ENCODE measurements at places on chromosomes 4 and X. TPM values are rescaled to one million over a fixed set of nuclear protein-coding genes. Genes with fewer than 3 reads are reported as not detected.

GRCh38 chrX:115949900-115950822 lies 220.4 kb upstream of the AGTR2 start:
- H3K4me1 ChIP-seq, result no peaks in the 10 kb centered on the region
- no peak overlapping the region for H3K4me3 ChIP-seq
- no peak for DNase-seq
- H3K27me3 ChIP-seq, result no peaks in the 10 kb centered on the region

GRCh38 chrX:39749135-39749534 lies 348.6 kb downstream of the BCOR start:
- no peaks in the 10 kb centered on the region for H3K36me3 ChIP-seq
- no peak overlapping the region for H3K27ac ChIP-seq
- H3K4me1 ChIP-seq, result peaks cover 3% of the 10 kb centered on the region
- no peak overlapping the region for H3K4me3 ChIP-seq

DNA sequence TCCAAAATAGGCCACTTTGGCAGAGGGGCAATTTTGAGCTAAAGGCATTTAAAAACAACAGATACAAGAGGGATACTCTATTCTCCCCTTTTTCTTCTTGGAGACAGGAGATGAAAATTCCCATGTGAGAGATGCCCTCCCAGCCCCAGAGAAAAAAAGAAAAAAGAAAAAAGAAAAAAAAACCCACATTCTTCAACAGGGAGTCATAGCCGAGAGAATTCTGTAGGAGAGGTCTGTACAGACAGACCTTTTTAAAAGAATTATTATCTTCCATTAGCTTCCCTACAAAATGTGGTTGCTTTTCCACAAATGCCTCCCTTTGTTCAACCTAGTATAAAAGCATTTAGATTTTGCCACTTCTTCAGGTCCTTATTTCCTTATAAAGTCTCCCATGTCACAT lies 89.9 kb downstream of the SPCS3 start:
- H3K4me1 ChIP-seq, result no peaks in the 10 kb centered on the region
- H3K27me3 ChIP-seq, result no peaks in the 10 kb centered on the region
- DNase-seq, result no peak
- H3K4me3 ChIP-seq, result no peak overlapping the region
- no peak overlapping the region for H3K27ac ChIP-seq

DNA sequence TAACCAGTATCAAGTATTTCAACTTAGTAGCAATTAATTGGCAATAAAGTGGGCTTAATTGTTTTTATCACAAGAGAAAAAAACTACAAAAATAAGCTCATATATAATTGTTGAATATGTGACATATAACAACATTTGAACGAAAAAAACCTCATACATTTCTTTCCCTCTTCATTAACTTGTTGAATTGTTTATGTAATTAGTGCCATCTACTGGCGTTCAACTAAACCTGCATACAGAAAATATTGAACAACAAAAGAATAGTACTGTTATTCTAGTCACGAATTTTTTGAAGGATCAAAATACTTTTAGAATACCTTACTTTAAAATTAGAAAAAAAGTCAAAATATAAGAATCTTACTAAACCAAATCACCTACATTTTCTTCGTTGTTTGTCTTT lies 586.5 kb upstream of the FTHL17 start:
- H3K4me3 ChIP-seq, result no peak overlapping the region
- no peaks in the 10 kb centered on the region for H3K27me3 ChIP-seq
- H3K27ac ChIP-seq, result no peak overlapping the region
- no peak for DNase-seq
- no peaks in the 10 kb centered on the region for H3K4me1 ChIP-seq
- H3K36me3 ChIP-seq, result no peaks in the 10 kb centered on the region

GRCh38 chr4:181592221-181592745 lies 650.9 kb upstream of the TENM3 start:
- no peaks in the 10 kb centered on the region for H3K36me3 ChIP-seq
- H3K4me3 ChIP-seq, result no peak overlapping the region
- no peak for DNase-seq
- H3K27ac ChIP-seq, result no peak overlapping the region

GRCh38 chrX:39513836-39514235 lies 583.9 kb downstream of the BCOR start:
- H3K36me3 ChIP-seq, result no peaks in the 10 kb centered on the region
- H3K4me3 ChIP-seq, result no peak overlapping the region
- H3K4me1 ChIP-seq, result peaks cover 7% of the 10 kb centered on the region
- no peak overlapping the region for H3K27ac ChIP-seq

The SMIM43 gene
- 0.54 TPM for total RNA-seq

The AFM gene
- not detected for total RNA-seq
